HuH-7 (cell line): ENCODE measurements at places on chromosomes 3 and 15.

GRCh38 chr3:99878005-99878404 is 60.3 kb downstream of the CMSS1 start:
- DNase-seq, result no peak

DNA sequence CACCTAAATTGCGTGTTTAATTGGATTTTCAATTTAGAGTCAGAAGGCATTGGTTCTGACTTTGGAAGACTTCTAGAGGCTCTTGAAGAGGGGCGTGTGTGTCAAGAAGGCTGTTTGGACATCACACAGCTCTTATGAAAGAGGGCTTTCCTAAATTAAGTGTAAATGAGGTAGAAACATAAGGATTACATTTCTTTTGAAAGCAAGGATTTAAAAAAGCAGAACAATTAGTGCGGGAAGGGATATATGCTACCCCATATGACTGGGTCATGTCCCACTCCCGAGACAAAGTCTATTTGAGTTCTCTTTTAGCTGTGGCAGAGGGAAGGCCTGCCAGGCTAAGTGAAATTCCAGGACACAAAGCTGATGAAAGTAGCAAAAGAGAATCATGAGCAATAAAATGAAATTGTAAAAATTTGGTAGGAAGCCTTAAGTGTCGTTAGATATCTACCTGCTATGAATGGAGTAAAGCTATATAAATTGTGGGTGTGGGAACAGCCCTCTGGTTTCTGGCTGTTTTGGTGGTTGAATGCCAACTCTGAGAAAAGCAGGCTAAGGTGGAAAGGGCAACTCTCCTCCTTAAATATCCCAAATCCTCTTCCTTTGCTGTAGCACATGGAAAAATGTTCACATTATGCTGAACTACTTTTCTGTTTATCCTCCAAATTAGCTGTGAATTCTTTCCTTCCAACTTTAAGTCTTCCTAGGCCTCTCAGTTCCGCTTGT is 100.6 kb upstream of the TSC22D2 start:
- DNase-seq, result no peak

DNA sequence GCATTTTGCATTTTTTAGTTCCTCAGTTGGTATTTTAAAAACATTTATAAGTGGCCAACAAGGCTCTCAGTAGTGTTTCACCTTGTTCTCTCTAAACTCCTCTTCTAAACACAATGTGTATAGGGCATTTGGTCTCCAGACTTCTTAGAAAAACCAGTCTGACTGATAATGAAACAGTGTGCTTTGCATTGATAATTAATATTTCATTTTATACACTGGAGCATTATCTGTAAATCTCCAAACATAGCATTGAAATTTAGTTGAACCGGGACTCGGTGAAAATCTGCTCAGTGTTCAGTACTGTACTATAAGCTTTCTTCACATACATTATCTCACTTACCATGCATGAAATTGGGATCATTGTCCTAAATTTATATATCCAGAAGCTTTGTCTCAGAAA is 53.6 kb downstream of the SETD5 start:
- no peak for DNase-seq

- no peak for DNase-seq
These were observed 139.7 kb downstream of the SNRPN start for GRCh38 chr15:25094519-25094918.

DNA sequence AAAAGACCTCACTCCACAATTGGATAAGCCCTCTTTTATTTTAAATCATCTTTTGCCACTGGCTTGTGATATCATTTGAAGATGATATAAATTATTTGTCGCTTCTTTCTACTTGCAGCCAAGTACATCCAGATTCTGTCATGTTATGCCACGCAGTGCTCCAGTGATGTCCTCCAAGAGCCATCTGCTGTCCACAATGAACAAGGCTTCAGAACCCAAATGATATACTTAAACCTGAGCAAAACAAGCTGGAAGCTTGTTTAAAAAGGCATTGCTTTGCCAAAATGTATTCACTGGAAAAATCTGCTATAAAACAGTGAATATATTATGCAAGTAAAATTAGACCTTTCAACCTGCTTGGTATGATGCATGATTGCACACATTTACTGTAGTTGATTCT is 58.8 kb upstream of the ARL6 start:
- no peak for DNase-seq

GRCh38 chr3:108420926-108421325 is 89.5 kb downstream of the MYH15 start:
- no peak for DNase-seq

- DNase-seq, result no peak
These were observed 141.2 kb downstream of the B3GALNT1 start for GRCh38 chr3:160963949-160964348.

GRCh38 chr15:41994171-41994650 is 21.9 kb upstream of the EHD4 start:
- no peak for DNase-seq

- DNase-seq, result no peak
These were observed 72.6 kb downstream of the ZBTB20 start for GRCh38 chr3:115074502-115074901.

DNA sequence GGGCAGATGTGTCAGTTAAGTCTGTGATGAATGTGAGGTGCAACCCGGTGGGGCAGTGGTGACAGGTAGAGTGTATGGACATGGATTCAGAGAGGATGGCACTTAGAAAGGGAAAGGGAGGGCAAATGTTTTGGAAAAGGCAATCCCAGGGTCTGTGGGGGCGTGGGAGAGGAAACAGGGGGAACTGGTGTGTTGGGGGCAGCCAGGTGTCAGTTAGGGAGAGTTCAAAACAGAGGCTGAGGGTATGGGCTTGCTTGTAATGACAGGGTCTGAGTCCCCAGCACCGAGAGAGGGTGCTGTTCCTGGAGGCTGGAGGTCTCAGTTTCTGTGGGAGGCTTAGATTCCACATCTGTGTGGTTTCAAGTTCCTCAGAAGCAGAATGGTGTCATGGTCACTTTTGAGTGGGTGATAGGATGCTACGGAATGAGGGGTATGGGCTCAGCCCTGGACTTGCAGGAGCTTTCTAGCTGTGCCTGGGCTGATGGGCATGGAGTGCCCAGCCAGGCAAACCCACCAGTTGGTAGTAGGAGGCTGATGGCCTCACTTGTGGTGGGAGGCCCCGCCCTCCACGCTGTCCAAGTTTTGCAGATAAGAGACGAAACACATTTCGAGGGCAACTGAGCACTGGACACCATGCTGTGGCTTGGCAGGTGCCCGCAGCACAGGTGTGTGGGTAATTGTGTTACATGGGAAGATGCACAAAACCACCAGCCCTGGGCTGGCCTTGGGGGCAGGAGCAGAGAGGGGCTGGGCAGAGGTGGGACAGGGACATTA is 209.4 kb downstream of the RPLP1 start:
- DNase-seq, result no peak

DNA sequence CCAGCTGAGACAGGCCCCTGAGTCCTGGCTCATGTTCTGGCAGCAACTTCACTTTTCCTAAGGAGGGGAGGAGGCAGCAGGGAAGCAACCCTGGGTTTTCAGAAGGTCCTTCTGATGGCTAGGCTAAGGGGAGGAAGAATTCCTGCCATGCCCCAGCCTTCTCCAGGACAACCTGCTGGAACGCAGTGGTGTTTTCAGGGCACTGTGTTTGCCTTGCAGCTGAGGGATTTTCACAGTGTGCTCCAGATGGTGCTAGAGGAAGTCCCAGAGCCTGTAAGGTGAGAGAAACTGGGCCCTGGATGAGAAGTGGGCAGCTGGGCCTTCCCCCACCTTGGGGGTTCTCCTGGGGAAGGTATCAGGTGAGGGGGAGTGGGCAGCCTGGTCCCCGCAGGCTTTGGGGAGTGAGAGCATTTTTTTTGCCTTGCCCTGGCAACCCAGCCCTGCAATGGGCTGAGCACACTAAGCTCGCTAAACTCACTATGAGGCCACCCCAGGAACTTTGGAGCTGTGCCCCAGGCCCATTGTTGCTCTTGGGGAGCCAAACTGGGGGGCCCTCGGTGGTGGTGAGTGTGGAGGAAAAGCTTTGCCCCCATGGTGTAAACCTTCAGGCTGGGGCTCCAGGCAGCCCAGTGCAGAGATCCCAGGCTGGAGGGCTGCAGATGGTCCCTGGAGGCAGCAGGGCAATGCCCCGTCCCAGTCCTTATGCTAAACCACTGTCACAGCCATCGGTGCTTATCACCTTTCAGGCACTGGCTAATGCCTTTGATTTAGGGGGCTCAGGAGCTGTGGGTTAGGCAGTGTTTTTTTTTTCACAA is 41.1 kb downstream of the ACAA1 start:
- DNase-seq, result no peak

DNA sequence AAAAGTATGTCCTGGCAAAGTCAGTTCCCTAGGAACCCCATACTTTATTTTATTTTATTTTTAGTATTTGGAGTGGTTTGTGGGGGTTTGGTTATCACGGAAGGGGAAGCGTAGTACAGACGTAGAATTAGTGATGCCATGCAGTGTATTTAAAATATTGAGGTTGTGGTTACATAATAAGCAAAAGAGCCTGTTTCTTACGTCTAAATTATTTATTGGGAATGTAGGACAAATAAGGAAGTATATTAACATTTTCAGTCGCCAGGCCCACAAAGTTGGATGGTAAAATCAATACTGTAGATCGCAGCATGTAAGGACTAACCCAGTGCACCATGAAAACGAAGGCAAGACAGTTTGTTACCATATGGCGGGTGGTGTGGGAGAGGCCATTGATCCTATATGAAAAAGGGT is 558 bp downstream of the DTWD1 start:
- no peak for DNase-seq

DNA sequence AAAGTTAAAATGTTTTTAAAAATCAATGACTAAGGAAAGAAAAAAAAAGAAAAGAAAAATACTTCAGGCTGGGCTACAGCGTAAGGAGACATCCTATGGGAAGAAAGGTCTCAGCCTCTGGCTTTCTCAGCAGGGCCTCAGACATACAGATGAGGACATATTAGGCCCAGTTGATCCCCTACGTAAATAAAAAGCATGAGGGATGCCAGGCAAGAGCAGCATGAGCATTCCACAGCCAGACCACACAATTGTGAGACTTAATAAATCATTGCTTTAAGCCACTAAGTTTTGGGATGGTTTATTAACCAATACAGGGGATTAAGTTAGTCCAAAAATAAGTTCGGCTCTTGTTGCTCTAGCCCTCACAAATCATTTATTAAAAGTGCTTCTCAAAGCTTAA is 394.1 kb upstream of the NECTIN3 start:
- DNase-seq, result no peak
